A549 treated with DMSO at 1 μM for 4 hours (cell line): ENCODE measurements at places on chromosomes 7 and 10. TPM values are rescaled to one million over a fixed set of nuclear protein-coding genes. Genes with fewer than 3 reads are reported as not detected.

Gene PTER
- 11.9 to 17.6 TPM (median 16.6 TPM) in 5 replicates for total RNA-seq

Gene DNAH11
- 0.02 to 0.26 TPM (median 0.10 TPM) in 5 replicates for total RNA-seq

Gene PCDH15
- not detected in 5 replicates for total RNA-seq

Gene EEPD1
- total RNA-seq = 45.8 to 58.6 TPM (median 55.2 TPM) in 5 replicates

Gene ZNF503
- total RNA-seq = 9.2 to 14.1 TPM (median 12.5 TPM) in 5 replicates

Gene OR2A25
- total RNA-seq = not detected in 5 replicates

Gene ZNF25
- 1.2 to 2.7 TPM (median 1.9 TPM) in 5 replicates for total RNA-seq

Gene NPSR1
- not detected in 5 replicates for total RNA-seq

Gene LIPK
- not detected in 5 replicates for total RNA-seq

Gene SPDYE5
- total RNA-seq = not detected in 5 replicates

Gene FAM25C
- 0.99 to 2.1 TPM (median 2.0 TPM) in 5 replicates for total RNA-seq

Gene HOXA3
- total RNA-seq = 7.1 to 12.9 TPM (median 7.6 TPM) in 5 replicates

Gene NXPH1
- total RNA-seq = not detected in 5 replicates

Gene NPY4R2
- 16.0 to 32.4 TPM (median 27.0 TPM) in 5 replicates for total RNA-seq

Gene LLCFC1
- not detected in 5 replicates for total RNA-seq

Gene OR6B1
- total RNA-seq = not detected in 5 replicates

Gene TRDMT1
- total RNA-seq = 2.8 to 5.1 TPM (median 4.1 TPM) in 5 replicates

Gene HOXA13
- total RNA-seq = 1.6 to 2.2 TPM (median 2.0 TPM) in 5 replicates

Gene COBL
- total RNA-seq = 4.6 to 5.3 TPM (median 4.8 TPM) in 5 replicates

Gene SPDYE11
- not detected in 5 replicates for total RNA-seq

Gene TBC1D12
- total RNA-seq = 4.6 to 6.8 TPM (median 5.6 TPM) in 5 replicates

Gene FBXL13
- total RNA-seq = 0.26 to 0.59 TPM (median 0.39 TPM) in 5 replicates

Gene LRRC17
- 0.05 to 0.10 TPM (median 0.08 TPM) in 3 of 5 replicates, not detected in the others for total RNA-seq

Gene CLCN1
- total RNA-seq = 0.03 to 0.07 TPM (median 0.06 TPM) in 3 of 5 replicates, not detected in the others

Gene DKK1
- total RNA-seq = 327 to 386 TPM (median 343 TPM) in 5 replicates

Gene NODAL
- total RNA-seq = 0.06 TPM in 1 of 5 replicates, not detected in the others

Gene ZNF518A
- 5.5 to 9.6 TPM (median 8.5 TPM) in 5 replicates for total RNA-seq

Gene CYP2C18
- total RNA-seq = 0.07 to 0.08 TPM in 2 of 5 replicates, not detected in the others

Gene GOLGA7B
- total RNA-seq = 4.2 to 5.5 TPM (median 5.1 TPM) in 5 replicates

Gene IL2RA
- not detected in 5 replicates for total RNA-seq

Gene CAV2
- 147 to 203 TPM (median 168 TPM) in 5 replicates for total RNA-seq

Gene TMEM176A
- not detected in 5 replicates for total RNA-seq

Gene TWIST1
- 2.6 to 4.6 TPM (median 3.9 TPM) in 5 replicates for total RNA-seq

Gene NCF1
- total RNA-seq = 0.14 TPM in 1 of 5 replicates, not detected in the others

Gene POLR2J2
- 0.25 to 0.69 TPM (median 0.43 TPM) in 5 replicates for total RNA-seq

Gene RELN
- total RNA-seq = 0.03 to 0.13 TPM in 2 of 5 replicates, not detected in the others

Gene ZP3
- 17.1 to 22.9 TPM (median 17.7 TPM) in 5 replicates for total RNA-seq

Gene RNF148
- total RNA-seq = not detected in 5 replicates

Gene C10orf62
- not detected in 5 replicates for total RNA-seq

Gene MEST
- 35.0 to 43.1 TPM (median 40.3 TPM) in 5 replicates for total RNA-seq

Gene DGKB
- total RNA-seq = not detected in 5 replicates

Gene FAM25A
- not detected in 5 replicates for total RNA-seq

Gene ZPBP
- not detected in 5 replicates for total RNA-seq

Gene PGAM2
- total RNA-seq = 0.11 TPM in 1 of 5 replicates, not detected in the others

Gene MALRD1
- total RNA-seq = not detected in 5 replicates

Gene SMKR1
- 11.2 to 14.5 TPM (median 12.8 TPM) in 5 replicates for total RNA-seq

Gene MUC12
- total RNA-seq = 15.5 to 19.1 TPM (median 18.6 TPM) in 5 replicates

Gene NACAD
- total RNA-seq = 0.11 to 0.34 TPM (median 0.18 TPM) in 5 replicates

Gene PCLO
- 0.77 to 1.5 TPM (median 1.1 TPM) in 5 replicates for total RNA-seq

Gene ABCB4
- total RNA-seq = not detected in 5 replicates

Gene LRRN3
- 0.02 to 0.09 TPM (median 0.04 TPM) in 3 of 5 replicates, not detected in the others for total RNA-seq

Gene PLA2G12B
- total RNA-seq = not detected in 5 replicates

Gene MPP7
- total RNA-seq = 0.08 to 0.24 TPM (median 0.15 TPM) in 5 replicates

Gene CHAT
- total RNA-seq = not detected in 5 replicates

Gene PLCE1
- 4.9 to 7.0 TPM (median 6.3 TPM) in 5 replicates for total RNA-seq

Gene HKDC1
- 17.2 to 25.4 TPM (median 19.1 TPM) in 5 replicates for total RNA-seq
